ENCODE measurements at places on chromosomes 3 and 15.

DNA sequence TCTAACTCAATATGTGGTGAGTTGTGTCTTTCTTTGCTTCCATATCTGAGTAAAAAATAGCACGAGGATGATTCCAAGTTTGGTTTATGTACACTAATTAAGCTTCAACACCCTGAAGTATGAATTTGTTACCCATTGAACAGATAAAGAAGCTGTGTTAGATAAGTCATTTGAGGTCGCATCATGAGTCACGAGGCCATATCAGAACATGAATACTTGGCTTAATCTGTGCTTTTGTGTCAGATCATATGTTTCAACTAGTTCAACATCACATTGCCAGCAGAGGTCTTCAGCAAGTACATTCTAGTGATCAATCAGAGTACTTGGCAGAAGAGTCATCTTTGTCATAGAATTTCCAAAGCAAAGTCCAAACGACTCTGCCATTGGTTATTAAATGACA lies 26.3 kb upstream of the MITF start:
- no peak for DNase-seq

- DNase-seq = no peak
These were observed 5.5 kb downstream of the PLD1 start for GRCh38 chr3:171804618-171805389.

DNA sequence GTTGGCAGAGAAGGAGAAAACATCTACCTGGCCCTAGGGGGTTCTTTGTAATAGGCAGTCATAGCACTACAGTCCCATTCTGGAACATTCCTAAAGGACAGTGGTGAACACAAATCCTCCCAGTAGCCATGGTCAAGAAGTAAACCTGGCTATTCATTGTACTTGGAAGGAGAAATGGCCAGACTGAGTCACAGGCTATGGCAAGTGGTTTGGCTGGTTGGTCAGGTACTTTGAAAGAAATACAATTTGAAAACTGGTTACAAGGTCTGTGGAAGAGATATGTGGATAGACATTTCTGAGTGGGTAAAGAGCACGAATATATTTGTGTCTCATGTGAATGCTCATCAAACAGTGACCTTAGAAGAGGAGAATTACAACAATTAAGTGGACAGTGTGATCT lies 33.0 kb upstream of the FAN1 start:
- DNase-seq = no peak

- DNase-seq = no peak
These were observed 40.2 kb downstream of the P2RY1 start for GRCh38 chr3:152874896-152875749.

DNA sequence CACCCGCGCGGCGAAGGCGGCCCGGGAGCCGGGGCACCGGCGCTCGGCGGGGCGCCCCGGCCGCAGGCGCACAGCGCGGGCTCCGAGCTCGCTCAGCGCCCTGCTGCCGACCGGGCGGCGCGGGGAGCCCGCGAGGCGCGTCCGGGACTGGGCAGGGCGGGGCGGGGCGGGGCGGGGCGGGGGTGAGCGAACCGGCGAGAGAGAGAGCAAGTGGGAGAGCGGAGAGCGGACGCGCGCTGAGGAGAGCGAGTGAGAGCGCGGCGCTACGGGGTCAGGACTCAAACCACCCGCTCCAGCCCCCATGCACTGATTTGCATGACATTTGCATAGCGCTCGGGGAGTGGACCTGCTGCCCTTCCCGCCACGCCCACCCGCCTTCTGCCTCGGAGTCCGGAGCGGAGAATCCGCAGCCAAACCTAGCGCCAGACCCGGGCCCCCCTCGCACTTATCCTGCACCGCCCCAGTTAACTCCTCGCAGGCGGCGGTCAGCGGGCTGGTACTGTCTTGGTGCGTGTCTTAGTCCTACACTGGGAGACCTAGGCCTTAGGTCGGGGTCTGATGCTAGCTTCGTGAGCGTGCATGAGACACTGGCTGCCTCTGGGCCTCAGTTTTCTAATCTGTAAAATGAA lies at the start of gene MYLK:
TSS of gene MYLK (minus strand) at position 130 of the 629 bp plus-strand sequence. CDS start 90,491 bp downstream, outside the sequence.
- peak; percentile 94 for DNase-seq

GRCh38 chr15:25171856-25172687 lies 217.3 kb downstream of the SNRPN start:
- DNase-seq = no peak

DNA sequence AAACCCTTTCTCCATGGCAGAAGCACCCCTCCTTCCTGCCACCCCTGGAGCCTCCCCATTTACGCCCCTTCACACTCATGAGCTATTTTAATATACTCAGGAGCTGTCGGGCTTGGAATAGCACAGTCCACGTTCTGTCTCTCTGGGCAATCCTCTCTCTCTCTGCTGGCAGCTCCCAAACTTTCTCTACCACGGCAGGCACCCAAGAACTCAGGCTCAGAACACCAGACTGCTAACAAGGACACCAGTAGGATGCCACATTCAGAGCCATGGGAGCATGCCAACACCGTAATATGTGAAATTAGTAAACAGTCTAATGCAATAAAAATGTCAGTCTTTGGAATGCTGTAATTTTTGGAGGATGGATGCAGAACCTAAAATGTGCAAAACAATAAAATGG lies 19.3 kb downstream of the TNFAIP8L3 start:
- no peak for DNase-seq

DNA sequence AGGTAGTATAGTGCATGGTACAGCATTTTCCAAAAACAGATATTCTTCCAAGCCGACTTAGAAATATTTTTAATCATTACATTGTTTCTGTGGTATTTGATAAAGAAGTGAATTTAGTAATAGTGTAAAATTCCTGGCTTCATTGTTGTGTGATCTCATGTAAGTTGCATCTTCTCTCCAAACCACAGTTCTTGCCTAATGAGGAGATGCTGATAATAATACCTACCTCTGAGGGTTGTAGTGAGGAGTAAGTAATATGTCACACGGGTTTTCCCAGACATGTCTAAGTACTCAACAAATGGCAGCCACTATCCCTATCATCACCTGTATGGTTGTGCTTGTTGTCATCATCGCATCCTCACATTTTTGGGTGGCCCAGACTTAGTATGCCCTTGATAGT lies 167.3 kb downstream of the SLCO3A1 start:
- DNase-seq = no peak

DNA sequence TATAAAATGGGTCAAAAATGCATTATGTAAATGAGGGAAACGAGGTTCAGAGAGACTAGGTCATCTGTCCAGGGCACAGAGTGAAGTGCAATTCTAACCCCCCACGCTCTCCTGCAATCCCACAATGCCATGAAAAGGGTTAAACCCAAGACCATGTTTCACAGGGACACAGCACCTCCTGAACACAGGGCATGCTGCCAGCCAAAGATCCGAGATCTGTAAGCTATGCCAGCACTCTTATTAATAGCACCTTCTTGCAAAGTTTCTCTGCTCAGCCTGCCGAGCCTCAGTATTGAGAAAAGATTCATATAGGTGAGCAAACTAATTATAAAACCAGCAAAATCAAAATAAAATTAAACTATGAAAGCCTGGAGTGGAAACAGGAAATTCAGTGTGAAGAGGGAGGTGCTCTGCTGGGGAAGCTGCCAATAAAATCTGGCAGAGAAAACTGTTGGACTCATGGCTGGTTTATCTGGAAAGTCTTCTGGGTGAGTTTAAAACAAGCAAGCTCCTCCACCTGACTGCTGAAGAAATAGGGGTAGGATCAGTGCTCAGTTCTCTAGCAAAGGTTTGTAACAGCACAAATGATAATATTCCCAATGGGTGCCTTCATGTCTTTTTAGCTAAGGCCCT lies 50.3 kb downstream of the LRIG1 start:
- DNase-seq = peak; percentile 41

GRCh38 chr3:32109256-32109655 lies 2.8 kb downstream of the GPD1L start:
- DNase-seq = peak; percentile 11

- no peak for DNase-seq
These were observed 426.1 kb upstream of the THBS1 start for GRCh38 chr15:39154776-39155175.

- DNase-seq = no peak
These were observed 665.6 kb upstream of the NECTIN3 start for GRCh38 chr3:110405830-110406585.

GRCh38 chr3:46729038-46729437 lies 11.4 kb upstream of the PRSS50 start:
- DNase-seq = no peak

- no peak for DNase-seq
These were observed 69.3 kb downstream of the SMAD6 start for GRCh38 chr15:66771351-66771650.

DNA sequence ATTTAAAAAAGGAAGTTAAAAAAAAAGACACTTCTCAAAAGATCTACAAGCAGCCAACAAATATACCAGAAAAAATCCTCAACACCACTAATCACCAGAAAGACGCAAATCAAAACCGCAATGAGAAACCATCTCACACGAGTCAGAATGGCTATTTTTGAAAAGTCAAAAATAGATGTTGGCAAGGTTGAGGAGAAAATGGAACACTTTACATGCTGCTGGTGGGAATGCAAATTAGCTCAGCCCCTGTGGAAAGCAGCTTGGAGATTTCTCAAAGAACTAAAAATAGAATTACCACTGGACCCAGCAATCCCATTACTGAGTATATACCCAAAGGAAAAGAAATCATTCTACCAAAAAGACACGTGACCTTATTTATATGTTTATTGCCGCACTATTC lies 574.7 kb upstream of the ADAMTS9 start:
- DNase-seq = no peak

DNA sequence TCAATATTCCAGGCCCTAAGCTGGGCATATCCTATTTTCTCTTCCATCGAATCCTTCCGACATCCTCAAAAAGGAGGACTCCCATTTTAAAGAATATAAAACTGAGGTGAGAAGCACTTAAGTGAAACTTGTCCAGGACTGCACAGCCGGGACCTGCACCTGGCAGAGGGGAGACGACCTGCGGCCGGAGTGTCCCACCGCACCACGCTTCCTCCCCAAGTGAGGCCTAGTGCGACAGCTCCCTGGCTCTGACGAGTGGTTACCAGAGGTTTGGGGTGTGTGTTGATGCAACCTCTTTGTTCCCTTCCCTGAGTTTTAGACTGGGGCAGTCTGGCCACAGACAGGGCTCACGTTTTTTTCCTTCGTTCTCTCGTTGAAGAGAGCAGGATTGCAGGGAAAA lies 24.9 kb upstream of the ATP2B2 start:
- no peak for DNase-seq

- no peak for DNase-seq
These were observed 7.3 kb upstream of the TRNT1 start for GRCh38 chr3:3119393-3119851.

DNA sequence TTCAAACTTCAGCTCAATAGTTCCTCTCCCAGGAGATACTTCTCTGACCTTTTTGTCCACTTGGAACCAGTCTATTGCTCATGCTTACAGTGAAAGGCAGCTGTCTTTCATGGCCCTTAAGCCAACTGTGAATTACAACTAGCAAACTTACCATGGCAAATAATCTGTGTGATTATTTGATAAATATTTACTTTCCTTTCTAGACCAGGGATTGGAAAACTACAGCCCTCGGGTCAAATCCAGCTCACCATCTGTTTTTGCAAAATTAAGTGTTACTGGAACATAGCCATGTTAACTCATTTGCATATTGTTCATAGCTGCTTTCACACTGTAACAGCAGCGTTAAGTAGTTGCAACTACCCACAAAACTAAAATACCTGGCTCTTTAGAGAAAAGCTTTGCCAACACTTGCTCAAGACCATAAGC lies 289.1 kb upstream of the MCTP2 start:
- no peak for DNase-seq
